ENCODE measurements at places on chromosomes 7 and 10.

- no peak for DNase-seq
Observed at GRCh38 chr10:33706746-33707145, 372.3 kb upstream of the NRP1 start.

GRCh38 chr10:76010703-76011102, 579.3 kb downstream of the LRMDA start:
- no peak for DNase-seq

- no peak for DNase-seq
Observed at GRCh38 chr10:126085806-126086205, 189.4 kb downstream of the FANK1 start.

DNA sequence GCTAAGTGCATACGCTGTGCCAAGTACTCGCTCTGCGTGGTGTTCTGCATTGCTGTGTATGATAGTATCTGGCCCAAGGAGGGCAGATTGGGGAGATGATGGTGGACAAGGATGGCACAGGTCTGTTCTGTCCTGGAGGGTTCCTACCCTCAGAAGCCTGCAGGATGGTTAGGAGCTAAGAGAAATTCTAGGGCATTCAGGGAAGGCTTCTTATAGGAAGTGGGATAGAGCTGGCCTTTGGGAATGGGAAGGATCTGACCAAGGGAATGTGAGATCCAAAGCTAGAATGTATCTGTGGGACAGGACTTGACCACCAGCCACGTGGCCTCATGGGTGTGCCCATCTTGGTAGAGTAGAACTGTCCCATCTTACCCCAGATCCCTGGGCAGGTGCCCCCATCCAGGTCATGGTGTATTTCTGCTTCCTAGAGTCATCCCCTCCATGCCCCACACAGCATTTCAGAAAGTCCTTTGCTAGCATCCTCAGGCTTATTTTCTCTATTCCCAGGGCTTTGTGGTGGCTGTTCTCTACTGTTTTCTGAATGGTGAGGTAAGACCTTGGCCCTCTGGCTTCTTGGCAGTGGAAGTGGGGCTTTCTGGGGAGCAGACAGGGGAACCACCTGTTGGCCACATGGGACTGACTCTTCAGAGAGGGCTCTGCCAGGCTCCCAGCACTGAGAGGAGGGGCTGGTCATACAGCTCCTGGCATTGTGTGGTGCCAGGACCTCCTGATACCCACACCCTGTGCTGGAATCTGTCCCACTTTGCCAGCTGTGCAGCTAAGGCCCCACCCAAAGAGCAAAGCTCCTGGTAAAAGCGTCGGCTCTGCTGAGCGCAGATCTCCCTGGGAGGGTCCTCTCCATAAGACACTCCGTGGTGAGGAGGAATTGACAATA, 52.5 kb downstream of the ADCYAP1R1 start:
- DNase-seq = no peak

DNA sequence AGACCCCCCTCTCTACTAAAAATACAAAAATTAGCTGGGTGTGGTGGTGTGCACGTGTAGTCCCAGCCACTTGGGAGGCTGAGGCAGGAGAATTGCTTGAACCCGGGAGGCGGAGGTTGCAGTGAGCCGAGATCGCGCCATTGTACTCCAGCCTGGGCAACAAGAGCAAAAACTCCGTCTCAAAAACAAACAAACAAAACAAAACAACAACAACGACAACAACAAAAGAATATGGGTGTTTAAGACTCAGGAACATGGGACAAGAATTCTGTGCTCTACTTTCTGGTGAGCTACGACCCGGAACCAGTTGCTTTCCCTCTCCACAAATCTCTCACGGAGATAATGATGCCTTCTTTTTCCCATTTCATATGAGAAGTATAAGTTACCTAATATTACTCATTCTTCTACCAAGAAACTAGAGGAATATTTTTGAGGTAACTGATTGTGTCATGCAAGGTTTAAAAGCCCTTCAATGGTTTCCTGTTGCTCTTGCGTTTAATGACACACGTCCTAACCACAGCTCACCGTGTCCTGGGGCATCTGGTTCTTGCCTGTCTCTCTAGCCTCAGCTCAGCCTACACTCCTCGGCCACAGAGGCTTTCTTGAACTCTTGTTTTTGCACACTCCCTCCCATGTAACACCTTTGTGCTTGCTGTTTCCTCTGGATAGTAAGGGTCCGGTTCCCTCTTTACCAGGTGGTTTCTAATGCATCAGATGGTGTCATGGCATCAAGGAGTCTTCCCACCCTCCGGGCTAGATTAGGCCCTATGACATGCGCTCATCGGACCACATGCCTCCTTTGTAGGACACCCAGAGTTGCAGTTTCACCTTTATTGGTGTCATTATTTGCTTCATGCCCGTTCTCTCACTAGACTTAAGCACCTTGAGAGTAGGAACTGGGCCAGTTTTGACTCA, 67.5 kb downstream of the PFKFB3 start:
- peak; percentile 79 for DNase-seq

DNA sequence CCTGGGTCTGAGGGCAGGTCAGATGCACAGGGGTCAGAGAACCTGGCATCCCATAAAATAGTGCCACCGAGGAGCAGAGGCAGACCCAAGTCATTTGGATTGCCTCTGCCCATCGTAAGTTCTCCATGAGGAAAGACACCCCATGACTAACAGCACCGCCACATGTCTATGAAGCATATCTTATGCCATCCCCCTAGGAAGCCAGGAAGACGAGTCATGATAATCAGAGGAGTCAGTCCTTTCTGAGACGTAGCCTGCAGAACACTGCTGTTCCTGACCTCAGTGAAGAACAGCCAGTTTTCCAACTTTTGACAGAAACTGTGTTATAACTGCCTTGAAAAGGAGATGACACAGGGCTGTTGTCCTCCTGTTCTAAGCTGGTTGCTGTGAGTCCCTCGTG, 51.2 kb downstream of the INSYN2A start:
- DNase-seq = no peak
